ENCODE measurements at places on chromosomes 1 and 21.
A peak's percentile ranks its signal among the peaks of the same experiment; 100 is the strongest.

DNA sequence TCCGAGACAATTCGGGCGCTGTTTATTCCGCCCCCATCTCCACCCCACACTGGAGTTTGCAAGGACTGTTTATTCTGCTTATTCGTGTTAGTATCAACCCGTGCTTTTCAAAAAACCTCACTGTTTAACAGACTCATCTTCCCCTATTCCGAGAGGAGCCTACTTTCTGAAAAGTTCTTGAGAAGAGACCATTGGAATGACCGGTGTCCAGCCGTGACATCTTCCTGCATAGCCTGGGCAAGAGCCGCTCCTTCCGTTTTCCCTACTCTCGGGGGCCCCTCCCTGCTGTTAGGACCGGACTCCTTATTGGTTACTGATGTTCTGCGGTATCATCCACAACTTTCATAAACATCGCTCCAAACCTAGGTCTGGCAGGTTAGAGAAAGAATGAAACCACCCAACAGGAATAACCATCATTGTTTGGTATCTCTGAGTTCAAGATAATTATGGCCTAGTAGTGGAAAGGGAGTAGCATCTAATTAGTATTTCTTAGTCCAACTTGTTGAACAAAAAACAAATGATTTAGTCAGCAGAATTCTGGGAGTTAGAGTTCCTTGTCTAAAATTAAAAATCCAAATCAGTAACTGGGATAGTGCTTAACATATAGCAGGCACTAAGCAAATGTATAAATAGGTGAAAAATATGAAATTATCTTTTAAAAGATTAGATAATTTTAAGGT lies 837 bp downstream of the STXBP3 start:
- DNase-seq: peak; percentile 21

DNA sequence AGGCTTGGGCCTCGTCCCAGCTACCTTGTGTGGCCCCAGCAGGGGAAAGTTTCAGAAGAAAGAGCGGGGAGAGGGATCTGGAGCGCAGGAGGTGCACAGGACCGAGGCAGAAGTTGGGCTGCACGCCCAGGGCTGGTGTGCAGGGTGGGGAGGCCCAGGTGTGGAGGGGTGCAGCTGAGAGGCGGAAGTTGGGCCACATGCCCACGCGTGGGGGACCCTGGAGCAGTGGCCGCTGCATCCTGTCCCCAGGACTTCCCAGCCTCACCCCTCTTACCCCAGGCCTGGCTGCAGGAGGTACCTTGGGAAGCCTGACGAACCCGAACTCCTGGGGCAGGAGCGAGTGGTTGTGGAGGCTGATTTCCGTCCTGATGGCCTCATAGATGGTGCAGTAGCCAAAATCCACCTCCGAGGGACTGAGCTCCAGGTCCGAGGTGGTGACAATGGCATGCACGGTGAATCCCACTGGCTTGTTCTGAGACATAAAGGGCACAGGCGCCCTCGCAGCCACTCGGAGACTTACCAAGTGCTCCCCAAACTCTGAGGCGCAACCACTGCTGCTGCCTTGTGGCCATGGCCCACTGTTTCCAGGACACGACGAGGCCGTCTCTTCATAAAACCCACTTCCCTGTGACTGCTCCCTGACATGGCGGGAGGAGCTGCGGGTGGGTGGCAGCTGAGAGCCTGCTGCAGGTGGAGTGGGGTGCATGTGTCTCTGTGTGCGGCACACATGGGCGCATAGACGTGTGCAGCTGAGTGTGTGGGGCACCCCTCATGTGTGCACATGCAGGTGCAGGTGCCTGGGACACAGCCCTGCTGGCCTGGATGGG lies 20.4 kb upstream of the TMEM52 start:
- DNase-seq: no peak

- no peak for DNase-seq
These were observed 35.6 kb downstream of the NUF2 start for GRCh38 chr1:163357378-163357777.

DNA sequence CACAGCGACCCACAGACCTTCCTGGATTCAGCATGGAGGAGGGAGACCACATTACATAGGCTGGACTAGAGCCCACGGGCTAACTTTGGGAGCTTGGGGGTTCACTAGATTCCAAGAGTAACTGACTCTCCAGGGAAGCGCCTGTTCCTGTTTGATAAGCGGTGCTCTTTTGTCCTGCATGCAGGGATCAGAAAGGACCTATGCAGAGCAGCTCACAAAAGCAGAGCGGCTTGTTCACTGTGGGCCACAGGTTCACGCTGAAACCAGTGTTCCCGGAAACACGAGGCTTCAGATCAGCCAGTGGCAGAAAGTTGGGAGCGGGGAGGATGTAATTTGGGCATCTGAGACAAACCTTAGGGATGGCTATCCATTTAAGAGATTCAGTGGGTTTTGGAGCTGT lies 403.9 kb downstream of the PCP4 start:
- no peak for DNase-seq

DNA sequence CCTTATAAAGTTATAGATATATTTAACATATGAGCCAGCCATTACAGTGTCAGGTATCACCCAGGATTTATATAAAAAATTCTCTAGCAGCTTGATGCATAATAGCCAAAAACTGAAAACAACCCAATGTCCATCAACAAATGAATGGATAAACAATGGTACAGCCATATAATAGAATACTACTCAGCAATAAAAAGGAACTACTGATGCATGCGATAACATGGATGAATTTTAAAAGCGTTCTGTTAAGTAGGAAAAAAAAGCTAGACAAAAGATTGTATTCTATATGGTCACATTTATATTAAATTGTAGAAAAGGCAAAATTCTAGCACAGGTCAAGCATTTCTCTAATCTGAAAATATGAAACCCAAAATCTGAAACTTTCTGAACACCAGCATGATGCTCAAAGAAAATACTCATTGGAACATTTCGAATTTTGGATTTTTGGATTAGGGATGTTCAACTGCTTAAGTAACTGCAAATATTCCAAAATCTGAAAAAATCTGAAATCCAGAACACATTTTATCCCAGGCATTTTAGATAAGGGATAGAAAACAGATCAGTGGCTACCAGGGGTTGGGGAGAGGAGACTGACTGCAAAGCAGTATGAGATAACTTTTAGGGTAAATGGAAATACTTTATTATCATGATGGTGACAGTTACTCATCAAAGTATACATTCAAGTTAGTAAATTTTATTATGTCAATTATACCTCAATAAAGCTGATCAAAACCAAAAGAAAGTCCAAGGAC lies 22.0 kb downstream of the SLC16A1 start:
- DNase-seq: no peak

DNA sequence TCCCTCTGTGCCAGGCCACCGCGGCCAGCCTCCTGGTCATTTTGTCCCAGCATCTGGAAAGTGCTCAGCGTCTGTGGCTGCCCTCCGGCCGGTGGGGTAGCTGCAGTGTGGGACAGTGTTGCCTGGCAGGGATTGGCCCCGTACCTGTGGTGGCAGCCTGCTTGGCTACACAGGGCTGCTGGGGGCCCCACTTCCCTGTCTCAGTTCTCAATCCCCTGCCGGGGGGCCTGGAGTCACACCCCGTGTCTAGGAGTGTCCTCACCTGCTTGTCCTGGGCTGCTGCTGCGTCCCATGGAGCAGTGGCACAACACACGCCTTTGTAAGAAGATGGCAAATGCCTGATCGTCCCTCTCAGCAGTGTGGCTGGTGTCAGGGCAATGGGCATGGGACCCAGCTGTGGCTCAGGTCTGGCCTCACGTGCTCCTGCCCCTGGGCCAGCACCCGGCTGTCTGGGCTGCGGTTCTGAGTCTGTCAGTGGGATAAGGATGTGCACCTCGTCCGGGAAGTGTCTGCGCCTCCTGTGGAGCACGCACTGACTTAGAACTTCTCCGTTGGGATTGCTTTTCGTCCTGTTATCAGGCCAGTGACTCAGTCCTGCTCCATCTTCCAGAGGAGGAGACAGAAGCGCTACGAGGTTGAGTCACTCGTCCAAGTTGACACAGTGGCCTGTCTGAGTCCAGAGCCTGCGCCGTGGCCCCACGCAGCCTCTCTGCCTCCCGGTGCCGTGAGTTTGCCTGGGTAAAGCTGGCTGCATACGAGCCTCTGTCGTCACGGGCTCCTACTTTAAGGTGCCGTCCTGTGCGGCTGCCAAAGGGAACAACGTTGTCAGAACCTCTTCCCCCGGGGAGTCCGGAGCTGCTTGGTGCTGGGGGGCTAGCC lies 41.0 kb downstream of the CRYAA start:
- peak; percentile 6 for DNase-seq

- DNase-seq: no peak
These were observed 23.6 kb upstream of the ABCB10 start for GRCh38 chr1:229582011-229582694.

- DNase-seq: no peak
These were observed 44.0 kb downstream of the EIF2D start for GRCh38 chr1:206568256-206568655.

DNA sequence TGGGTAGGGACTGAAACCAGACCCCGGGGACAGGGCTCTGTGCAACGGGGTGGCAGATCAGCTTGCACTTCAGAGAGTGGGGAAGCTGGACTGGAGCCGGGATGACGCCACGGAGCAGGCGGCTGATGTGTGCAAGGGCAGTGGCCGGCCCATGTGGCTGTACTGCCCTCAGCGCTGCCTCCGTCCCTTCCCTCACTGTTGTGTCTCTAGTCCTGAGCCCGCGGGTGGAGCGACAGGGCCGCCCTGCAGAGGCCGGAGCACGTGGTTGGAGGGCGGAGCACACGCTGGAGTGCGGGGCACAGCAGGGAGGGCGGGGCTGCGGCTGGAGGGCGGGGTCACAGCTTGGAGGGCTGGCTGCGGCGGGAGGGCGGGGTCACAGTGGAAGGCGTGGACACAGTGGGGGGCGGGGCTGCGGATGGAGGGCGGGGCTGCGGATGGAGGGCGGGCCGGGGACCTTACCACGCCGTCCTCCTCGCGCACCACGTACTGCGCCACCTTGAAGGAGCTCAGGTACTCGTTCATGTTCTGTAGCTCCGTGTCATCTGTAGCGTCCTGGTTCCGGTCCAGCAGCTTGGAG lies 52.4 kb downstream of the CHD5 start:
- peak; percentile 29 for DNase-seq

DNA sequence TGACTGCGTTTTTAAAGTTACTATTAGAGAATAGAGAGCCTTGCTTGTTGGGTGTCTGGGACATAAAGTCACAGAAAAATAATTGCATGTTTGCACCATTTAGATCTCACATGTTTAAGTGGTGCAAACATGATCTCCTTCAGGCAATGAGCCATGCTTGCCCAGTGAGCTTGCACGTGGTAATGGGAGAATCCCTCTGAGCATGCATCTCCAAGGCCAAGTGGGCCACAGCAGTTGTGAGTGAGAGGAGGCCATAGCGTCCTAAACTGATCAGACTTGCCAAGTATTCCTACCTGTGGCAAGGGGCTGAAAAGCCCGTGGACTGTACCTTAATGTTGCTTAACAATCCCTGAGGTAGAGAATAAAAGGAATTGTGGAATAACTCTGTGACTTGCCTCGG lies 158.3 kb downstream of the PLA2G4A start:
- no peak for DNase-seq

DNA sequence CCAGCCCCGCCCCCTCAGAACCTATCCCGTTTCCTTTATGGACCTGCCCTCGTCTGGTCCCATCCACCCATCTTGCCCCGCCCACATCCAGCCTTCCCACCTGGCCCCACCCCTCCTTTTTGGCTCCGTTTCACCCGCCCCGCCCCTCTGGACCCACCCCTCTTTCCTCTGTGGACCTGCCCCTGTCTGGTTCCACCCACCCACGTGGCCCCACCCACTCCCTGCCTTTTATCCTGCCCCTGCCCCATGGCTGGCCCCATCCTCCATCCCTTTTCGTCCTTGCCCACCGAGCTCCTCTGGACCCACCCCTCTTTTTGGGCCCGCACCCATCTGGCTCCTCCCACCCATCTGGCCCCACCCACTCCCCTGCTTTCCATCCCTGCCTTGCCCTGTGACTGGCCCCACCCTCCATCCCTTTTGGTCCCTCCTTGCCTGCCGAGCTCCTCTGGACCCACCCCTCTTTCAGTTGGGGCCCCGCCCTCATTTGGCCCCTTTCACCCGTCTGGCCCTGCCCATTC lies 177.3 kb downstream of the CAMTA1 start:
- DNase-seq: peak; percentile 52

- DNase-seq: no peak
These were observed 87.6 kb upstream of the DUSP10 start for GRCh38 chr1:221829327-221830015.

Data from progenitor cell of endocrine pancreas (in vitro differentiated cells).